Activated CD8-positive, alpha-beta memory T cell treated with anti-CD3 and anti-CD28 coated beads, Interleukin-2, amount 50 U/mL, for 48 hours (primary cell): ENCODE measurements at places on chromosomes 7 and 10.

- no peak for DNase-seq
These were observed 303.9 kb downstream of the WDR37 start for GRCh38 chr10:1360011-1360557.

DNA sequence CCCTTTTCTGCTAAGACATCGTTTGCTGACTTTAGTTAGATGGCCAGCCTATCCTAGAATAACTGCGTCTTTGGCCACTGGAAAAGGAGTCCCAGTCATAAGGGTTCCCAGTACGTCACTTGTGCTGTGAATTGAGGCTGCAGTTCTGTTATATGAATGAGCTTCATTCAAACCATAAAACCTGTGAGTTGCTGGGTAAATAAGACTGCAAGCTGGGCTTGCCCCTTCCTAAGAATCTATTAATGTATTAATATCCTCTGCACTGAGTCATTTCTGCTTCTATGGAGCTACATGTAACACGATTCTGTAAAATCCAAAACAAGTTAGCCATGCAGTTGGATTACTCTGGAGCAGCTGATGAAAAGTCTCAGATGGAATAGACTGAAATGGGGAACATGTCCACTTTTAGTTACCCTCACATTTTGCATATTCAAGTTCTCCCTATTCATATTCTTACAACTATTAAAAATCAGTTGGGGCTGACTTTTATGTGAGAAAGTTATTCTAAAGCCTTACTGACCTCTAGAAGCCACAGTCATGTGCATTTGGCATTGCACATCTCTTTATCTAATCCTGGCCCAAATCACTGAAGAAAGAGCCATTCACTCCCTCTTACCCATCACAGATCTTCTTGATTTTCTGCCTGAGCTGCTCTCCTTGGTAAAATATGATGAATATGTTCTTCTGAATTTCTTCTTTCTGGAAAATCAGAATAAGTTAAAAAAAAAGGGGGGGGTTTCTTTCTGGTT, 41.8 kb upstream of the TMEM213 start:
- no peak for DNase-seq

GRCh38 chr10:71743089-71743838, 23.7 kb upstream of the C10orf105 start:
- DNase-seq = no peak

GRCh38 chr10:46296641-46297141, 9.9 kb downstream of the ANTXRL start:
- peak; percentile 44 for DNase-seq

GRCh38 chr7:55521512-55521911, 50.8 kb downstream of the VOPP1 start:
- DNase-seq = peak; percentile 22

DNA sequence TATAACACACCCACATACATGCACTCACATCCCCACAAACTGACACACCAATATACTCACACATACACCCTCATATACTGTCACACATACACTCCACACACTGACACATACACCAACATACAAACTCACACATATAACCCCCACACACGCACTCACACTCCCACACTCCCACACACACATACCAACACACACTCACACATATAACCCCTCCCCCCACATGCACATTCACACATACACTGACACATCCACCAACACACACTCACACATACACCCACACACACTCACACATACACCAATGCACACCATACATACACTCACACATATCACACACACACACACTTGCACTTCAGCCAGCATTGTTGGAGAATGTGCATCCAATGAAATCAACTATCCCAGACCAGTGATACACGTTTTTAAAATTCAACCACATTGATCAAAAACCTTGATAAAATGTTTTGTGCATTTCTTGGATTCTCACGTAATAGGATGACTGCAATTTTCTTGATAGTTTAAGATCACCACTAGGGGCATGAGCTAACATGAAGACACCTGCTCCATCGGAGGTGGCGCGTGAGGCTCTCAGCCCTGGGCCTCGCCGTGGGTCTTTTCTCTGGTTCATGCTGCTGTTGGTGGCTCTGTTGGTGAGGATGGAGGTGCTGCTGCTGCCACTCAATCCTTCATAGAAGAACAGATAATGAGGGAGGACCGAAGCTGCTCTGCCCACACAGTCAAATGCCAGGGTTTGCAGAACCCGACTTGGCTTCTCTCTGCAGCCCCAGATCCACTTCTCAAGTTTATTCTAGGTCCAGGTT, 32.1 kb upstream of the CHST15 start:
- DNase-seq = no peak

DNA sequence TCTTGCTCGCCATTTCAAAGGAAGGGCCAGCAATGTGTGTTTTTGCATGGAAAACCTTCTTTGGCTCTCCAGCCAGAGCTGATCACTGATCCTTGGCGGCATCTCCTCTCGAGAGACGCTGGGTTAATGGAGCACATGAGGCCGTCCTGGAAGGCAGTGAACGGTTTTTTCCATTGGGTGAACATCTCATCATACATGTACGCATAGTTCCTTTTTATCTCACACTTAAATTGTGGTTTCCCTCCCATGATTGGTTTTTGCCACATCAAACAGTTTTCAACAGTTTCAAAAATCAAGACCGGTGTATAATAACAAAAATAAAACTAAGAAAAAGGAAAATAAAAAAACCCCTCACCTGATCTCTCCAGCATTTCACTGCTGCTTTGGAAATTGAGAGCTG, 276.4 kb downstream of the TCF7L2 start:
- no peak for DNase-seq

DNA sequence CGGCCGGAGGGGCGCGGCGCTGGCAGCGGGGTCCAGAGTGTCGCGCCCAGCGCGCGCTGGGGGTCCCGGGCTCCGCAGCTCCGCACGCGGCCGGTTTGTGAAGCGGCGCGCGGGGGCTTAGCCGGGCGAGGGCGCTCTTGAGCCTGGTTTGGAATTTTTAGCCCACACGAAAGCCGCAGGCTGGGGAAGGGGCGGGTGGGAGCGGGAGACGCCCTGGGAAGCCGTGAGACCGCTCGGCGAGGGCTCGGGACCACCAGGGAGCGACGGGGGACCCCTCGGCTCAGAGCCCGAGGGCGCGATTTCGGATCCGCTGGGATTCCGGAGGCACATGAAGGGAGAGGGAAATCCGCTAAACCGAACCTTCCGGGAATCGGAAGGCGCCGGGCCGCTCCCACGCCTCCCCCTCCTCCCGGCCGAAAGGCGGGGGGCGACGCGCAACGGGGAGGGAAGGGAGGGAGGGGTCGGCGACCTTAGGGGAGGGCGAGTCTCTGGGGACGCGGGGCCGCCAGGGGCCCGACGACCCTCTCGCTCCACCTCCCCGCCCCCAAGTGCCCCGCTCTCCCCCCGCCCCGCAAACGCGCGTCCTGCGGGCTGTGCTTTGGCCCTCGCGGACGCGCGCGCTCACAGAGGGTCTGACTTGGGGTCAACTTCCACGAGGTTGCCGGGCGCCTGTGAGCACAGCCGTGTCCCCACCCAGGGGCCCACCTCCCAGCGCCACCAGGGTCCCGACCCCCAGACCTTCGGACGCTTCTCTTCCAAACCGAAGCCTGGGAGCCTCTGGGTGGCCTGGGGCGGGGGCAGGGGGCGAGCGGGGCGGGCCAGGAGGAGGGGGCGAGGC, 5.1 kb upstream of the ELFN1 start:
- DNase-seq = peak; percentile 84

- no peak for DNase-seq
These were observed 724.5 kb downstream of the ANKRD7 start for GRCh38 chr7:118949031-118949430.

DNA sequence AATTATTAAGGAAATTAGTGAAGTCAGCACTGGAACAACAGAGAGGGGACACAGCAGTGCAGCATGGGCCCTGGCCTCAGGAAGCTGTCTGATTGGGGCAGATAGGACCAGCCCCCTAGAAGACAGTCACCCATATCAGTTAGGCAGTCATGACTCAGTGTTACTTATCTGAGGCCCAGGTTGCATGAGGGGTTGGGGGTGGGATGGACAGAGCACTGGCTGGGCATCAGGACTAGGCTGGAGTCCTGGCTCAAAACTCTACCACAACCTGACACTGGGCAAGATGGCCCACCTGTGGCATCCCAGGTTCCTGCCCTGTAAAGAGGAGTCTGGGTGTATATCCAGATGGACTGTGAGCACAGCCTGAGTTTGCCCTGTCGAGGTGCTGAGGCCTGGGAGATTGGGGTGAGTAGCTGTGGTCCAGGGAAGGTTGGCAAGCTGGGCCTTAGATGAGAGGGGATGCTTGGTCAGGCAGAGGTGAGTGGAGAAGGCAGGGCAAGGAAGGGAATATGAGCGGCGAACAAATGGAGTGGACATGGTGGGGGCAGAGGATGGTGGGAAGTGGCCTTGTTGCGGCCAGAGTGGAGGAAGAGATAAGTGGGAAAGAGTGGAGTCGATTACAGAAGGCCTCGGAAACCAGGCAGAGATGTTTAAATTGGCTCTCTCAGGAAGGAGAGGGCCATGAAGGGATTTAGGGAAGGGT, 37.5 kb downstream of the HK1 start:
- no peak for DNase-seq

DNA sequence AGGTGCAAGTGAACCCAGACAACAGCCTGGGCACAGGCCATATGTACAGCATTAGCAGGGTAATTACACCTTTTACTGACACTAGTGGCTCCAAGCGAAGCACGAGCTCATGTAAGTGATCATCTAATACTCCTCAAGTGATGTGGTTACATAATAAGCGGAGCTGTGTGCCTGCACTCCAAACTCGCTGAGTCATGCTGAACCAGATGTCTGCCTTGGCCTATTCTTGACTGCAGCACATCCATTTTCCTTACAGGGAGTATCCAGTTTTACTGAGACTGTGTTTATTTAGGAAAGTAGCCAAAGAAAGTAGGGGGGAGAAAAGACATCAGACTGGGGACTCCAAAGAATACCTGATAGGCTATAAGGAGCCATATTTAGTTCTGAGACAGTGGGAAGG, 90.1 kb downstream of the GRM3 start:
- DNase-seq = no peak
